ENCODE measurements at places on chromosomes 7 and 10. TPM values are rescaled to one million over a fixed set of nuclear protein-coding genes. Genes with fewer than 3 reads are reported as not detected.

The NEURL1 gene
- total RNA-seq = 0.28 TPM

- no peak for DNase-seq
Observed at GRCh38 chr7:10888861-10889260, 84.8 kb upstream of the PHF14 start.

DNA sequence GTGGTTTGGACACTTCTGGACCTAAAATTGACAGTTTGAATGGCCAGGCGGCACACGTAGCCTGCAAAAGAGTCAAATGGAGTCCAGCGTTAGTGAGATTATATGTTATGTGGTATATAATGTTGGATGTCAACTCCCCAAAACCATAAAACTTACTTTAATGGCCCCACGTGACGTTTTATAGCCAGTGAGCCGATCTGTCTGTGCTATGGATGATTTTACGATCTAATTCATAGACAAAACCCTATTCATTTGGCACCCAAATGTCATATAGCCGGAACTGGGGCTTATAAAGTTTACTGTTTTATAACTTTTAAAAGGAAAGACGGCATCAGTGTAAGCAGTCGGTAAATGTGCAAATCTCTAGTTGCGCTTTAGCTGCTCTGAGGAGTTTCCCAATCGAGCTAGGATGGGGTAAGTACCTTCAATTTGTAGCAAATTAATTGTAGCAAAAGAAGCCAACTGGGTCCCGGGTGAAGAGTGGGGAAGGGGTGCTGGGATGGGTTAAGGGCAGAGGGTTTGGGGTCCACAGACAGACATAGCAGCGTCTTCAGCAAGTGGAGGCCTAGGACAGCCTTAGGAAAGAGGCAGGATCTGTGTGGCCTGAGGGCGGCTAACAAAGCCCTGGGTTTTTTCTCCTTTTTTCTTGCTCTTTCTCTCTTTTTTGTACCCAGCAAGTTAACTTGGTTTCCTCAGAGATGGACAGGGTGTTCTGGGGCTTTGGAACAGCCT, 3.2 kb downstream of the HOXA5 start:
- no peak for DNase-seq

- DNase-seq = no peak
Observed at GRCh38 chr10:62170732-62171131, 97.9 kb downstream of the RTKN2 start.

The GFRA1 gene
- total RNA-seq = 9.3 TPM

The AOAH gene
- 20.2 TPM for total RNA-seq

- no peak for DNase-seq
Observed at GRCh38 chr7:16691241-16691640, 45.3 kb downstream of the BZW2 start.

DNA sequence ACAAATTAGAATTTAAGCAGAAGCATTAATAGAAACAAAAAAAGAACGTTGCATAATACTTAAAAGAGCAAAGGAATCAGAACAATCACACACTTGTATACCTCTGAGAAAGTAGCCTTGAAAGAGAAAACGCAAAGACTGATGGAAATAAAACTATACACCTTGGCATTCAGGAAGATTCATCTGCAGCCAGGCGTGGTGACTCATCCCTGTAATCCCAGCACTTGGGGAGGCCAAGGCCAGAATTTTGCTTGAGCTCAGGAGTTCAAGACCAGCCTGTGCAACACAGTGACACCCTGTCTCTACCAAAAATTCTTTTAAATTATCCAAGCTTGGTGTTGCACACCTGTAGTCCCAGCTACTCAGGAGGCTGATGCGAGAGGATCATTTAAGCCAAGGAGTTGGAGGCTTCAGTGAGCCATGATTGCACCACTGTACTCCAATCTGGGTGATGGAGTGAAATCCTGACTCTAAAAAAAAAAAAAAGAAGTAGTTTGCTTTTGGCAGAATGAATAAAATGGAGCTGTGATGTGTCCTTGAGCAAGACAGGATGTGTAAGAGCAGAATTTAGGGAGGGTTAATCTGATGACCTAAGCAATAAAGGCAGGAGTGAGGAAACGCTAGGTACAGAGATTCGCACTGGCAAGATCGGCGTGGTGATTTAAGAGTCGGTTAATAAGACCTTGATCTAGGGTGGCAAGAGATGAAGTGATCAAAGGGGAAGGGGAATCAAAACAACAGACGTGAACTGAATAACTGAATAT, 75.8 kb upstream of the NRP1 start:
- DNase-seq = no peak

- no peak for DNase-seq
Observed at GRCh38 chr10:68543004-68543918, 15.9 kb upstream of the SLC25A16 start.

The ASNS gene
- 18.1 TPM for total RNA-seq

The MYH16 gene
- not detected for total RNA-seq

GRCh38 chr7:95045236-95045923, 138.0 kb downstream of the PPP1R9A start:
- no peak for DNase-seq

The IFIT3 gene
- 9.6 TPM for total RNA-seq

The TUBB8 gene
- not detected for total RNA-seq

- DNase-seq = no peak
Observed at GRCh38 chr7:151399906-151400305, 9.9 kb downstream of the WDR86 start.

DNA sequence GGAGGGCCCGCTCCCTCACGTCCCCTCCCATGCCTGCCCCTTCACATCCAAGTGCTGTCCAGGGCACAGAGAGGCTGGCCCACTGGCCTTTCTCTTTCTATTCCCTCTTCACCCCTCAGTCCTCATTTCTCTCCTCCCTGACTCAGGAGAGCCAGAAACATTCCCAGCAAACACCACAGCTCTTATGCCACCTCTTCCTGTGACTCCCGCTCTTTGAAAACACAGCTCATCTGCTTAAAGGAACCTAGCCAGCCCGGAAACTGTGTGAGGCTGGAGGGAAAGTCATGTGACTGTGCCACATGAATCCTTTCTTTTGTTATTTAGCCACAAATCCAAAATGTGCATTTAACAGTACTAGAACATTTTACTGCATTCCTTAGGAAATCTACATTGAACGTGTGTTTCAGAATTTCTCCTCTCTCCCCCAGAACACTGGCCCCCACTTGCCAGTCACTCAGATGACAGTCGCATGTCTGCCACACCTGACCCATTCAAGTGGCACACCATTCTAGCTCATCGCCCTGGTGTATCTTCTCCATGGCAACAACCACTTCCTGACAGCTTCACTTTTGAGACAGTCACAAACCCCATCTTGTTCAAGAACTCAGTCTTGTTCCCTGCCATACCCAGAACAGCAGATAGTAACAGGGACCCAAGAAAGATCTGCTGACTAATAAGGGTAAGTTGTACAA, 42.8 kb downstream of the GRB10 start:
- no peak for DNase-seq

The CALHM3 gene
- not detected for total RNA-seq

DNA sequence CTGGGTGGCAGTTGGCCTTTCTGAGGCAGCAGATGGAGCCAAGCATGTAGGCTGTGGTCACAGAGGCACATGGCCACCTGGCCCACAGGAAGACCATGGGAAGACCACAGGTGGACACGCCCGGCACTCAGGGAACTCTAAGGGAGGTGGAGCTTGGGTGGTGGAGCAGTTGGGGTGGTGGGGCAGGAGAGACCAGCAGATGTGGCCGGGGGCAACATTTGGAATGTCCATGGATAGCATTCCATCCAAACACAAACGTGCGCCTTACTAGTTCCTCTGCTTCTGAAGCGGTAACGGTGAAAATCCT, 290.9 kb downstream of the PTPRN2 start:
- no peak for DNase-seq

The SPOCK2 gene
- 13.8 TPM for total RNA-seq

DNA sequence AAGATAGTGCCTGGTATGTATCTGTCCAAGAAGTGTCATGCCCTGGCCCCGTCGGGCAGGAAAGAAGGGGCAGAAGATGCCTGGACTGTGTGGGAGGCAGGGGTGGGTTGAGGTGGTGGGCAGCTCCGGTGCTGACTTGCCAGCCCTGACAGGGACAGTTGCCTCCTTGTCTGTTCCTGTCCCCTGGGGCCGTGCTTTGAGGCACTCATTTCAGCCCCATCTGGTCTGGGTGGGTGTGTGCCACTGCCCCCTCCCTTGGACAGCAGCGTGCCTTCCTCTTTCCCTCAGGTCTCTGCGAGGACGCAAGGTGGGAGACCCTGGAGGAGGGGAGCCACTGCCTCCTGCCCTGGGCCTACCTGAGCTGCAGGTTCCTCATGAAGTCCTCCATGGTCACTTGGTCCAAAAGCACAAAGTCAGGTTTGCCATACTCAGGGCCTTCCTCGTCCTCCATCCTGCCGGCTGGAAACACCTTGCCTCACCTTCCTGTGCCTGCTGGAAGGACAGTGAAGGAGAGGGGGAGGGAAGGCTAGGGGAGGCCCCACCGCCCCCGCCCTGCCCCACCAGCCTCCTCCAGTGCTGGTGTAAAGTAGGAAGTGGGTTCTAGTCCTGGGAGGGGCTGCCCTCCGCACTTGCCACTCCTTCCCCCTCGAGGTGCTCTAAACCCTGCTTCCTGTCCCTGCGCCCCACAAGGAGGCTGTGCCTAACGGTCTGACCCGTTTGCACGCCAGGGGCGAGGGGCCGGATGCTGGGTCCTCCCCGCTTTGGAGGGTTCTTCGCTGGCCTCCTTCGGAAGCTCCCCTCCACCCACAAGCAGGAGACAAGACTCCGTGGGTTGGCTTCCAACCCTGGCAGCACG, at the start of gene MYO1G:
MYO1G (minus strand) TSS at position 505 of the 856 bp plus-strand sequence; CDS start at position 451, 54 bp downstream.
- DNase-seq = no peak

GRCh38 chr10:97169063-97169462, 16.7 kb downstream of the SLIT1 start:
- no peak for DNase-seq

- DNase-seq = no peak
Observed at GRCh38 chr7:80637911-80638765, at the start of gene CD36. Gene CD36 (plus strand): TSS chr7:80638642. CDS start chr7:80646741, 8,099 bp downstream.

DNA sequence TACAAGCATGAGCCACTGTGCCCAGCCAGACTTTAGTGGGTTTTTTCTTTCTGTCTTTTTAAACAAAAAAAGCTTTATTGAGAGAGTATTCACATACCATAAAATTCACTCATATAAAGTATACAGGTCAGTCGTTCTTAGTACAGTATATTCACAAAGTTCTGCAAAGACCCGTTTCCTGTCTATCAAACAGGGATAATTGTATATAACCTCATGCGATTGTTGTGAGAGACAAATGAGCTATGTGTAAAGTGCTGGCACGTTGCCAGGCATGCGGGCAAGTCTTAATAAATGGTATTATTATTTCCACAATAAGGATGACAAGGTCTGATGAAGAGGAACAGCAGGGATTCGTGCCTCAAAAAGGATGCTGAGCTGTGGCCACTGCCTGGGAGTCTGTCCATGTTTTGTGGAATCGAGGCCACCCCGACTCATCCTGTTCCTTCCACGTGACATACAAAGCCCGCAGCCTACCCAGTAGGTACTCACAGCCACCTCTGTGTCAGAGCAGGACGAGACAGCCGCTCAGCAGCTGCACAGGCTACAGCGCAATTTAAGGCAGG, 51.6 kb downstream of the SMKR1 start:
- no peak for DNase-seq

DNA sequence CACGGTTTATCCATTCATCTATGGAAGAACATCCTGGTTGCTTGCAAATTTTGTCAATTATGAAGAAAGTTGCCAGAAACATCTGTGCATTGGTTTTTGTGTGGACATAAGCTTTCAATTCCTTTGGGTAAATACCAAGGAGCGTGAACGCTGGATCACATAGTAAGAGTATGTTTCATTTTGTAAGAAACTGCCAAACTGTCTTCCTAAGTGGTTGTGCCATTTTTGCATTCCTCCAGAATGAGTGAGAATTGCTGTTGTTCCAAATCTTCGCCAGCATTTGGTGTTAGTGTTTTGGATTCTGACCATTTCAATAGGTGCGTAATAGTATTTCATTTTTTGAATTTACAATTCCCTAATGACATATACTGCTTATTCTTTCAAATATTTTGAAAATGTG, 155.3 kb upstream of the FRMD4A start:
- DNase-seq = no peak

- DNase-seq = no peak
Observed at GRCh38 chr7:89714131-89714530, 440.1 kb upstream of the STEAP1 start.

DNA sequence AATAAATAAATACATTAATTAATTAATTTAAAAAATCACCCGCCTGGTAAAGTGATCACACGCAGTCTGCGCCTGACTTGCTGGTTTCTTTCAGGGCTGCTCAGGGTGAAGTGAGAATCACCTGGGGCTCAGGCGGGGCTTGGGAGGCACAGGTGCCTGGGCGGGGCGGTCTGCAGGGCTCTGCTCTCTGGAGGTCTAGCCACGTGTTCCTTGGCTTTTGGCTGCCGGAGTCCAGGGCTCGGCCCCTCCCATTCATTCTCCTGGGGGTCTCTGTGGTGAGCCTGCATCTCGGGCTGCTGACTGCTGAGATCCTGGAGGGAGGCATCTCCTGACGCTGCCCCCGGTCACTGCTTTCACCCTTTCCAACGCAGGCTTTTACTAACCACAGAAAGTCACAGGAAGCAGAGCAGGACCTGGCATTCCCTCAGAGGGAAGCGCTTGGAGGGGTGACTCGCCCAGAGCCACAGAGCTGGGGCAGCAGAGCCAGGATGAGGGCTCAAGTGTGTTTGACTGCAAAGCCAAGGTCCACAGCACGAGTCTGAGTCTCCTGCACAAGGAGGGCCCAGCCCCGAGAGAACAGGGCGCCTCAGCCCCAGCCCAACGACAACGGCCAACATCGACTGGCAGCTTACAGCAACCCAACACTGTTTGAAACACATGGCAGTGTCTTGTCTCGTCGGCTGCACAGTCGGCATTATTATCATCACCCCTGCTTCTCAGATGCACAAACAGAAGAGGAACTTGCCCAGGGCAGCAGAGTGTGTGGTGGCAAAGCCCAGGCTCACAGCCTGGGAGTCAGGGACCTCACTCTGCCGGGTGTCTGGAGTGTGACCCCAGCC, 22.4 kb upstream of the MNX1 start:
- no peak for DNase-seq

- DNase-seq = no peak
Observed at GRCh38 chr7:102320601-102321350, 34.1 kb downstream of the SH2B2 start.

The MPP7 gene
- total RNA-seq = 28.2 TPM

DNA sequence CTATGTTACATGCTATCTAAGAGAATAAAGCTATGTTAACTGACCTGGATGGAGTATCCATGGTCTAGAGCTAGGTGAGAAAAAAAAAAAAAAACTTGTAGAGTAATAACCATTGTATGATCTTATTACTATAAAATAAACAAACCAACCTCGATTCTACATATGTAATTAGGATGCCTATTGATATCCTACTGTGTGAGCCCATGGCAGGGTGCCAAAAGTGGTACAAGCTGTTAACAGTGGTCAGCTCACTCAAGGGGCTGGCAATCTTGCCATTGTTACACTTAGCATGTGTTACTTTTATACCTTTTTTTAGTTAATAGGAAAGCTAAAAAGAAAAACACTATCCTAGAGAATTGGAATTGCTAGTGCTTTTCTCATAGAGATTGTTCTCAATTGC, 13.5 kb upstream of the IL6 start:
- DNase-seq = no peak

GRCh38 chr7:5406957-5407945, 16.4 kb downstream of the TNRC18 start:
- DNase-seq = no peak

The TPST1 gene
- 25.4 TPM for total RNA-seq
